ENCODE measurements at places on chromosomes 5 and 9. TPM values are rescaled to one million over a fixed set of nuclear protein-coding genes. Genes with fewer than 3 reads are reported as not detected.

Gene LRRC19
- total RNA-seq = not detected

Gene CTXN3
- total RNA-seq = not detected

Gene CARD9
- 0.43 TPM for total RNA-seq

Gene THOC3
- 18.1 TPM for total RNA-seq

Gene NTRK2
- total RNA-seq = 23.8 TPM

Gene FCN2
- total RNA-seq = not detected

Gene CCNO
- total RNA-seq = 43.2 TPM

Gene ZNF462
- 8.8 TPM for total RNA-seq

Gene GRXCR2
- total RNA-seq = not detected

Gene SH3GL2
- not detected for total RNA-seq

Gene IPO11
- total RNA-seq = 11.8 TPM

DNA sequence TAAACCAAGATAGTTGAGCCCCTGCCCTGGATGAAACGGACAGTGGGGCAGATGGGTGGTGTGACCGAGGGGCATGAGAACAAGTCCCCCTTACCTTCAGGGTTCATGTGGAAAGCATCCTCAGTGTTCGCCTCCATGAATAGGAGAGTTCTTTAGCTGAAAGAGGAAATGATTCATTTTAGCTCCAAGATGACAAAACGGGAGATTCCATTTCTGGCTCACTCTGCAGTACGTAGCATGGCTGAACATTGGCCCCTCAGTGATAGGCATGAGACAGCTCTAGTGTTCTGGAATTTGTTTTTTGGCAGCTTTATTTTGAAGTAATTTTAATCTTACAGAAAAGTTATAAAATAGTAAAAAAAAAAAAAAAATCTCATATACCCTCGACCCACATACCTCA, 70.2 kb upstream of the AGXT2 start:
- DNase-seq = no peak

DNA sequence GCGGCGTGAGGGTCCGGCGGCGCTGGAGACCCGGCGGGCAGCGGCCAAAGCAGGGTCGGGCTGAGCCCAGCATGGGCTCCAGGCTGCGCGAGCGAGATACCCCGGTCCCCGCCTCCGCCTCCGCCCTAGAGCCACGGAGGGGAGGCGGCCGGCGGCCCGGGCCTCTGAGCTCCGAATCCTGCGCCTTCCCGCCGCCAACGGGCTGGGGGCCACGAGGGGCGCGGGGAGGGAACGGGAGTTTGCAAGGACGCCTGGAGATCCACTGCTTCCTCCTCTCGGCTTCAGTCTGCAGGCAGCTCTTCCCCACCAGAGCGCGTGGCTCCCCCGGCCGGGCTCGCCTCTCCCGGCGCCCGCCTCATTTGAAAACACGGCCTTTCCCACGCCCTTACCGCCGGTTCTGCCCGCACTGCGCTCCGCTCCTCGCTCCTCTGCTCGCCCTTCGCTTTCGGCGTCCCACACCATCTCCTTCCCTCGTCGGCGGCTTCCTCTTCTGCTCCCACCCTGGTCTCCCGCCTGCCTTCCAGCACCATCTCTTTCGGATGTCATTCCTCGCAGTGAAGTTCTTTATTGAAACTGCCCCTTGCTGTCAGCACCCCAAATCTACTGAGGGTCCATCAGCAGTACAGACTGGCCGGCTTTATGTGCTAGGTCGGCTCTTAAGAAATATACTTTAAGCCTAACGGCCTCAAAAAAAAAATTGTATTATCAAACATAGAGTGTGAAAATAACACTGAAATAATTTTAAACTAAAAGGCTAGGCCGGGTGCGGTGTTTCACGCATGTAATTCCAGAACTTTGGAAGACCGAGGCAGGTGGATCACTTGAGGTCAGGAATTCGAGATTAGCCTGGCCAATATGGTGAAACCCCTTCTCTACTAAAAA, 105.0 kb upstream of the FAM120A start:
- no peak for DNase-seq

DNA sequence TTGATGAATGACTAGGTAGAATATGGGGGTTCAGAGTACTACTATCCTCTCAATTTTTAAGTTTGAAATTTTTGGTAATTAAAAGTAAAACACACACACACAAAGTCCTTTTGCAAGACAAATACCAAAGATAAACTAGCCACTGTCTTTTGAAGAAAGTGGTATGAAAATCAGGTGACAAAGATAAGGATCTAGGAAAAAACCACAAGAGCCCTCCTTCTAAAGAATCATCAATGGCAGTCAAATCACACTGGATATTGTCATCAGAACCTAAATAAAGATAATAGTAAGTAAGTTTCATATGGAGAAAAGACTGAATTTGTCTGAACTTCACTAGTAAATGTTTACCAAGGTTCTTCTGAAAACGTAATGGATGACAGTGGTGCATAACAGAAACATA, 30.5 kb upstream of the HK3 start:
- no peak for DNase-seq

DNA sequence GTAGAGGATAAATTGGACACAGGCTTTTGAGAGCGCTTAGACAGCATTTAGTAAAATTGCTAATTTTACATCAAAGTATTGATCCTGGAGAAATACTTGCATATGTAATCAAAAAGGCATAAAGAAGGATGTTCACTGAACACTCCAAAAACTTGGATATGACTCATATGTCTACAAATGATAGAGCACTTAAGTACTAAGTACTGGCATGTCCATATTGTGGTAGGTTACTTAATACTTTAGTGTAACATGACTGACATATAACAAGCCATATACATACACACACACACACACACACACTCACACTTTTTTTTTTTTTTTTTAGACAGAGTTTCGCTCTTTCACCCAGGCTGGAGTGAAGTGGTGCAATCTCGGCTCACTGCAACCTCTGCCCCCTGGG, 361.9 kb downstream of the ARHGEF28 start:
- DNase-seq = no peak

GRCh38 chr5:151244206-151244605, 8.8 kb upstream of the GM2A start:
- no peak for DNase-seq

DNA sequence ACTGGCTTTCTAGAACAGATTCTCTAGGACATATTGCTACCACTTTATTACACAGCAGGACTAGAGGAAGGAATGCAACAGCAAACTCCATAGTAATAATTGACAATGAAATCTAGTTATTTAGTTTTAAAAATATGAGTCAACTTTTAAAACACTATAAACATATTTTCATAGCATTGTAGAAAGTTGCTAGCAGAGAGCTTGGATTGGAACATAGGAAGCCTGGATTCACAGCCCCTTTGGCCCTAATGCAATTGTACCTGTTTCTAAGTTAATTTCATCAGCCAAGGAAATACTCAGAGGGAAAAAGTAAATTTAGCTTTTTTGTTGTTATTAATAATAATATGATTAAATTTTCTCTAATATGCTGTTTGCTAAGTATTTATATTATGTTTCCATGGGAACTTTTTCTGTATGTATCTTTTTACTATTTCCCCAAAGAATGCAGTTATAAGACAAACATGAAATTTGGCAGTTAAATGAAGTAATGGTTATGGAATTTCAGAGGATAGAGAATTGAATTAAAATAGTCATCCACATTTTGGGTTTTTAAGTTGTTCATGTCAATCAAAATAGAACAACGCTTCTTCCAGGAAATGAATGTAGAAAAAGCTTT, 45.6 kb downstream of the VCAN start:
- no peak for DNase-seq

GRCh38 chr9:79759460-79759859, 187.7 kb downstream of the TLE4 start:
- DNase-seq = no peak

DNA sequence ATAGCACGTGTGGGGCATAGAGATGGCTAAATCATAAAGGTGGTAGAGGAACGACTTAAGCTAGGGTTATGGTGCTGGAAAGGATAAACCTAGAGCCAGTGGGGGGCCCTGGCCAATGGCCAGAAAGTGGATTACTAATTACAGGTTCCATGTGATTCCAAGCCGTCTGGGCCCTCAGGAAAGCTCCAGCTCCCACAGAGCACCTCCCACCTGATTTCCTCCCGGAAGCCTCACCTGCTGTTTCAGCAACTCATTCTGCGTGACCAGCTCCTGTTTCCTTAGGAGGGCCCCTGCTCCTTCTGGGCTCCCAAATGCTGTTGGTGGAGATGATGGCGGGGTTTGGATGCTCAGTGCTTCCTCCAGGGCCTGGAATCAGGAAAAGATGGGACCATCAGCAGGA, 16.2 kb downstream of the GPX3 start:
- DNase-seq = no peak

- DNase-seq = peak; percentile 55
Measured at GRCh38 chr9:127869310-127870152, 7.9 kb downstream of the AK1 start.

GRCh38 chr9:103397868-103398600, 402.9 kb downstream of the CYLC2 start:
- no peak for DNase-seq

DNA sequence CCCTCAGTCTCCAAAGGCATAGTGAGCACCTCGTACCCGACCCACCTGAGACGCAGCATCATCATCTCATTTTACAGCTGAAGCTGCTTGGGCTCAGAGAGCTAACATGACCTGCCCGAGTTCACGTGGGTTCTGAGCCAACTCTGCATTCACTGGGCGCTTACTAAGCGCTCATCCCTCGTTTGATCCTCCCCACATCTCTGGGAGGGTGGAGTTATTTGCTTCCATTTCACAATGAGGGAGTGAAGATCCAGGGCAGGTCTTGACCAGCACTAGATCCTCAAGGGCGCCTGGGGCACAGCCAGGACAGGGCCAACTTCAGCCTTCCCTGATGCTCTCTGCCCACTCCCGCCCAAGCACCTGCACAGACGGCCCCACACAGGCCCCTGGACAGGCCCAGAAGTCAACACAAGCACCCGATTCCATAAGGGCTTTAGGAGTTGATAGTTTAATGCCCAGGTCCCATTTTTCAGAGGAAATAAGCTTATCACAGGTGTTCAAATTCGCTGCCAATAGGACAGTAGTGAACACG, 80.8 kb downstream of the HRH2 start:
- no peak for DNase-seq

GRCh38 chr9:14522627-14523379, 170.4 kb downstream of the ZDHHC21 start:
- DNase-seq = no peak

DNA sequence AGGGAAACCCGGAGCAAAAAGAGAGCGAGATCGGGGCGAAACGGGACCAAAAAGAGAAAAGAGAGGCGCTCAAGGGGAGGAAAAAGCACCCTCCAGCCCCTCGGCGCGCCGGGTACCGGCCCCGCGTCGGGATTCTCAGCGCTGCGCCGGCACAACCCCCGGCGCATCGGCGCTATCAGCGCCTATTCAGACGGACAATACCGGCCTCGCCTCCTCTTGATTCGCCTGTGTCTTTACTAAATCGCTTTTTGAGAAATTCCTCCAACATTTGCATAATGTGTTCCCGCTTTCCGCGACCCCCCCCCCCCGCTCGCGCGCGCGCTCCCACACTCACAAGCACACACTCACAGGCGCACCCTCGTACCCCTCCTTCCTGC, 578 bp downstream of the LHX6 start:
- DNase-seq = no peak

- DNase-seq = no peak
Measured at GRCh38 chr5:113167985-113168384, 191.4 kb downstream of the DCP2 start.

GRCh38 chr9:70408393-70409040, 5.9 kb downstream of the KLF9 start:
- no peak for DNase-seq

DNA sequence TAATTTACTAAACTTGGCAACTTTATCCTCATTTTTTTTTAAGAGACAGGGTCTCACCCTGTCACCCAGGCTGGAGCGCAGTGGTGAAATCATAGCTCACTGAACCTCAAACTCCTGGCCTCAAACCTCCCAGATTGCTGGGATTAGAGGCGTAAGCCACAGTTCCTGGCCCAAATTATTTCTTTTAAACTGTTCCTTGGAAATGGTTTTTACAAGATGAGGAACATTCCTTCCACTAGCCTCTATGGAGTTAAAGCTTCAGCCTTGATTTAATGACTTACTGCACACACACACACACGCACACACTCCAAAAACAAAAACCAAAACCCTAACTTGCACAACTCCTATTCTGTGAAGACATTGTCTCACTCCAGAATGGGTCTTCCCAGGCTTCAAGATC, 77.2 kb upstream of the TARS1 start:
- no peak for DNase-seq

GRCh38 chr9:114613087-114613486, 2.0 kb downstream of the TMEM268 start:
- DNase-seq = no peak

All from ascending aorta (tissue), 2 donors.